DMS 273 treated with DMSO at 0.1 percent for 48 hours (cell line): ENCODE measurements at places on chromosomes 16 and 17.

GRCh38 chr17:38417210-38417951 lies 10.9 kb upstream of the ARHGAP23 start:
- DNase-seq: peak; percentile 28

GRCh38 chr17:60354223-60354622 lies 37.7 kb downstream of the USP32 start:
- no peak for DNase-seq

DNA sequence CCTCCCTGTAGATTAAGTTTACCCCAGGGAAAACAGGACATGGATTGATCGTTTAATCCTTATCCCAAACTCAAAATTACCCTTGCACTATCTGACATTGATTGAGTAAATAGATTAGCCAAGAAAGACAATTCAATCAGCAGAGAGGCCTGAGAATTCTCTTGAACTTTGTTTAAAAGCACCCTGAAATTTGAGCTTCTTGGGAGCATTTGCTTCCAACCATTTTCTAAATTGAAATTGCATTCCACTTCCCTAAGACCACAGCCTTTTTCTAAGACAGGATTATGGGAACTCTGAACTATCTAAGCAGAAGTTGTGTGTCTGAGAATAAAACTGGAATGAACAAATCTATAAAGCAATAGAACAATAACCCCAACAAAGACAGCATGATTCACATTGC lies 76.6 kb upstream of the TNRC6A start:
- no peak for DNase-seq

- DNase-seq: no peak
These were observed 2.4 kb upstream of the SCIMP start for GRCh38 chr17:5236938-5237540.

DNA sequence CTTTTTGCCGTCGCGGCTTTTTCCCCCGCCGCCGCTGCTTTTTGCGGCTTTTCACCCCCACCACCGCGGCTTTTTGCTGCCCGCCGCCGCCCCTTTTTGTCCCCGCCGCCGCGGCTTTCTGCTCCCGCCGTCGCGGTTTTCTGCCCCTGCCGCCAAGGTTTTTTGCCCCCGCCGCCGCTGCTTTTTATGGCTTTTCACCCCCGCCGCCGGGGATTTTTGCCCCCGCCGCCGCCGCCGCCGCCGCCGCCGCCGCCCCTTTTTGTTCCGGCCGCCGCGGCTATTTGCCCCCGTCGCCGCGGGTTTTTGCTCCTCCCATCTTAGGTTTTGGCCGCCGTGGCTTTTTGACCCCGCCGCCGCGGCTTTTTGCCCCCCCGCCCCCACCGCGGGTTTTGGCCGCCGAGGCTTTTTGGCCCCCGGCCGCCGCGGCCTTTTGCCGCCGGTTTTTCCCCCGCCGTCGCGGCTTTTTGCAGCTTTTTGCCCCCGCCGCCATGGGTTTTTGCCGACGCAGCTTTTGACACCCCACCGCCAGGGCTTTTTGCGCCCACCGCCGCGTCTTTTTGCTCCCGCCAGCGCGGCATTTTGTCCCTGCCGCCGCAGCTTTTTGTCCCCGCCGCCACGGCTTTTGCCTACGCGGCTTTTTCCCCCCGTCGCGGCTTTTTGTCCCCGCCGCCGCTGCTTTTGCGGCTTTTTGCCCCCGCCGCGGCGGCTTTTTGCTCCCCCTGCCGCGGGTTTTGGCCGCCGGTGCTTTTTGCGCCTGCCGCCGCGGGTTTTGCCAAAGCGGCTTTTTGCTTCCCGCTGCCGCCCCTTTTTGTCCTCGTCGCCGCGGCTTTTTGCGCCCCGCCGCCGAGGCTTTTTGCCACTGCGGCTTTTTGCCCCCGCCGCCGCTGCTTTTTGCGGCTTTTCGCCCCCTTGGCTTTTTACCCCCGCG lies 519.4 kb upstream of the WSB1 start:
- no peak for DNase-seq

GRCh38 chr17:15971098-15971678 lies 26.3 kb downstream of the ADORA2B start:
- DNase-seq: no peak

- DNase-seq: no peak
These were observed 586 bp downstream of the MEAK7 start for GRCh38 chr16:84503751-84504395.

GRCh38 chr16:79298894-79299799 lies 301.4 kb downstream of the MAF start:
- no peak for DNase-seq

GRCh38 chr17:28325211-28325610 lies 6.2 kb downstream of the TMEM97 start:
- DNase-seq: no peak

DNA sequence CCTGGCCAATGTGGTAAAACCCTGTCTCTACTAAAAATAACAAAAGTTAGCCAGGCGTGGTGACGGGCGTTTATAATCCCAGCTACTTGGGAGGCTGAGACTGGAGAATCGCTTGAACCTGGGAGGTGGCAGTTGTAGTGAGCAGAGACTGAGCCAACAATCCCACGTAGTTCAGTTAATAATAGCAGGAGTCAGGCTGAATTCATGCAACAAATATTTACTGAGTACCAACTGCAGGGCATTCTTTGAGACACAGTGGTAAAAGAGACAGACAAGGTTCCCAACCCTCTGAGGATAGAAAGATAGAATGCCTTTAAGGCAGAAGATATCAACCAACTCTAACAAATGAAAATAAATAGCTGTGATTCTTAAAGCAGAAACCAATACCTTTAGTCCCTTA lies 39.1 kb downstream of the SPOP start:
- DNase-seq: no peak

DNA sequence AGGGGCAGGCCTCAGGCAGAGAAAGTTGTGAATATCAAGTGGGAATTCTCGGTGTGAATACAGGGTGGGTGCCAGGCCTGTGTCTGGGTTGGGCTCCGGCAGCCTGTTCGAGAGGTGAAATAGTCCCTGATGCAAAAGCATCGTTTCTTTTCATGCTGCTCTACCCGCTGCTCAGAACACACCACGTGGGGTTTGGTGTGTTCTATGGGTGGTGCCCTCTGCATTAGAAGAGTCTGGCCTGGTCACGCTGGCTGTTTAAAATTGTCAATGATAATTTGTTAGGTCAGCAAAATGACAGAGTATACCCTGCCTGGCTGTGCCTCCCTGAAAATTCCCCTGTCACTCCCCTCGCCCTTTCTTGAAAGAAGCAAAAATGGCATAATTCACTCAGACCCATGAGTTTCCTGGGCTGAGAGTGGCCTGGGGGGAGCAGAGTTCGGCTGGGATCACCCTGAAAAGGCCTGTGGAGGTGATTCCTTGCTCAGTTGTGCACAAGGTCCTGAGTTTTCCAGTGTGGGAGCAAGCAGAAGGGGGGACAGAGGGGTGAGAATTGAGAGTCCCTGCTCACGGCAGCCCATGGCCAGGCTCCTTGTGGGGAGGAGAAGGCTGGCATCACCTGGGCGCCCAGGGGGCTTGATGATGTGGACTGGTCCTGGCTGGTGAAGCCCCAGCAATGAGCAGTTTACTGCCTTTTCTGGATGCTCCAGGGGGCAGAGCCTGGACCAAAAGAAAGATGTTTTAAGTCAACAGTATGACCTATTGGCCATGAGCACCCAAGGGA lies 3.2 kb downstream of the CACNG5 start:
- no peak for DNase-seq

DNA sequence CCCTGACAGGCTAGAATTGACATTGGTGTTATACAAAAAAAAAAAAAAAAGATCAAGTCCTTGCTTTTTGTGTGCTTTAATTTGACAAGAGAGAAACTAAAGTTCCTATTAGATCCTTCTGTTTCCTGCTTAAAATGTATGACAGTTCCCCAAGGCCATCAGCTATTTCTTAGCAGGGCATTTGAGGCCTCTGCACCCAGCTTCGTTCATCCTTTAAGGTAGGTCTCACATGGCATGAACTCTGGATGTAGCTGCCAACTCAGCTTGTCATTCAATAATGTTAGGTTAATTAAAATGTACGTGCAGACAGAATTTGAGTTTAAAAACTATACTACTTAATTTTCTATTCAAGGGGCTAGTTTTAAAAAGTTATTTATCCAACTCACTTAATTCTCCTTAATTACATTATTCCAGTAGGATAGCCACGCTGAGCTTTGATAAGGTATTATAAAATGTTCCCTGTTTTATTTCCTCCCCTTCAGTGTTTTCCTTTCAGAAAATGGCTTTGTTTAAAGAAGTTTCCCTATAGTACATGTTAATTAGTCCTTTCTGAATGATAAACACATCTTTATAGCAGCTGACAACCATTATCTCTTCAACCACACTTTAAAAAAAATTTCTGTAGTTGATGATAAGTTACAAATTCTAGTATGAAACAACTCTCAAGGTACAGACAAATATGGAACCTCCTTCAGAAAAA lies 1.2 kb upstream of the RFFL start:
- no peak for DNase-seq

GRCh38 chr17:82408938-82409318 lies 9.2 kb upstream of the HEXD start:
- DNase-seq: no peak

DNA sequence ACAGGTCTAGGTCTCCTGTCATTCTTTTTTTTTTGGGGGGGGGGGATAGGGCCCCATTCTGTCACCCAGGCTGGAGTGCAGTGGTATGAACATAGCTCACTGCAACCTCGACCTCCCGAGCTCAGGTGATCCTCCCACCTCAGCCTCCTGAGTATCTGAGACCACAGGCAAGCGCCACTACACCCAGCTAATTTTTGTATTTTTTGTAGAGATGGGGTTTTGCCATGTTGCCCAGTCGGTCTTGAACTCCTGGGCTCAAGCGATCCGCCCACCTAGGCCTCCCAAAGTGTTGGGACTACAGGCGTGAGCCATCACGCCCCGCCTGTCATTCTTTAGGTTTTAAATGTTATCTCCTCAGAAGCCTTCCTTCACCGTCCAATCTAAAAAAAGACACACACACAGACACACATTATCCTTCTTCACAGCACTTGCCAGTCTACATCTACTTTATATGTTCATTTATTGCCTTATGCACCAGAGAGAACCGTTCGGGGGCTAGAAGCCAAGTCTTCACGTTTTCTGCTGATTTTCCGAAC lies 694 bp downstream of the MRPL27 start:
- no peak for DNase-seq

DNA sequence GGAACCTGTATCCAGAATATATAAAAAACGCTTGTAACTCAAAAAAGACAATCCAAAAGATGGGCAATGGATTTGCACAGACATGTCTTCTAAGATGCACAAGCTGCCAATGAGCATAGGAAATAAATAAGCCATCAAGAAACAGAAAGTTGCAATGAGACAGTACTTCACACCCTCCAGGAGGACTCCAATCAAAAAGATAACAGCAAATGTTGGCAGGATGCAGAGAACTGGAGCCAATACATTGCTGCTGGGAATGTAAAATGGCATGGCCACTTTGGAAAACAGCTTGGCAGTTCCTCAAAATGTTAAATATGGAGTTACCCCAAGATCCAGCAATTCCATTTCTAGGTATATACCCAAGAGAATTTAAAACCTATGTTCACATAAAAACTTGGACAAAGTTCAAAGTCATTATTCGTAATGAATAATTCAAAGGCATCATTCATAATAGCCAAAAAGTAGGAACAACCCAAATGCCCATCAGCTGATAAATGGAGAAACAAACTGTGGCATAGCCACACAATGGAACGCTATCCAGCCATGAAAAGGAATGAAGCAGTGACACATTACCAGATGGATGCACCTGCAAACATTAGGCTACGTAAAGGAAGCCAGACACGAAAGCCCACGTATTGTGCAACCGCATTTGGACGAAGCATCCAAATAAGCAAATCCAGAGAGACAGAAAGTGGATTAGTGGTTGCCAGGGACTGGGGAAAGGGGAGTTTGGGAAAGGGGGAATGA lies 25.6 kb downstream of the GGA2 start:
- DNase-seq: no peak

DNA sequence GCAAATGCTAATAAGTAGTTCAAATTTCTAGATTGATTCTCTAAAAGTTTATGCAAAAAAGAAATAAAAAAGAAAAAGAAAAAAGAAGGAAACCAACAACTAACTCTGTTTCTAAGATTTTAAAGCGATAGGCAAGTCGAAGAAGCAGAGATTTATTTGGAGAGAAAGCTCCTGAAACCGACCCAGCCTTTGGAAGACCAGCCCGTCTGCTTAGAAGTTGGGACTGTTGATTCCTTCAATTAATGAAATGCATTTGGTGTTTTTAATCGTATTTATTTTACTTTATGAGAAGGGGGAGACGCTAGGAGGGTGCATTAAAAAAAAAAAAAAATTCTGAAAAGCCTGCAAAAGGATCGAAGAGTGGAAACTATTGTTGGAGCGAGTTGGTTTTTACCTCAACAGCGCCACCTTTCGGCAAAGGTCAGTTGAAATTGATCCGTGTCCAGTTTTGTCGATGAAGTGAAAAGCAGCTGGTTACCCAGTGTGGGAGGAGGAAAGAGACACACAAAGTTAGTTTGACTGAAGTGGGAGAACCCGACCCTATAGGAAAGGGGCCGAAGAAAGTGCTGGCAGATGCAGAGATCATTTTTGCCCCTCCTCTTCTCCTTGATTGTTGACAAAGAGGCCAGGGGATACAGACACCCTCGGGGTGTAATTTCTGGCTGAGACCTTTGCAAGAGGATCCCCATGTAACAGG lies 1.5 kb upstream of the MAF start:
- DNase-seq: peak; percentile 9
